Panc1 (cell line): ENCODE measurements at places on chromosomes 3 and 15. TPM values are rescaled to one million over a fixed set of nuclear protein-coding genes. Genes with fewer than 3 reads are reported as not detected.

DNA sequence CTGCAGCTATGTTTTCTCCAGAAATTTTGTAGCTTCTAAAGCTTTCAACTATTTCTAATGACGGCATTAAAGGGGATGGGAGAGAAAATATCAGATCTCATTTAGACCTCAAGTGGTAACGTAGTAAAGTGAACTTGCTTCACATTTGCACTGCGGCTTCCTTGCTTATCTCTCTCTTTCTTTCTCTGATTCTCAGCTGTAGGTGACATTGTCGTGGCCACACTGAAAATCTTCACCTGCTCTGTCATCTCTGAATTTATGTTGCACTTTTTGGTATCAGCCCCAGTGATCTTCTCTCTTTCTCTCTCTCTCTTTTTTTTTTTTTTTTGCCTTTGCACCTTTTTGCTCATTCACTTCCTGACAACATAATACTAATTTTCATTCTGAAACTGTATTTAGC lies 254.1 kb upstream of the SATB1 start:
- no peak overlapping the region for H3K4me3 ChIP-seq
- no peak overlapping the region for H3K27ac ChIP-seq
- no peak for DNase-seq

DNA sequence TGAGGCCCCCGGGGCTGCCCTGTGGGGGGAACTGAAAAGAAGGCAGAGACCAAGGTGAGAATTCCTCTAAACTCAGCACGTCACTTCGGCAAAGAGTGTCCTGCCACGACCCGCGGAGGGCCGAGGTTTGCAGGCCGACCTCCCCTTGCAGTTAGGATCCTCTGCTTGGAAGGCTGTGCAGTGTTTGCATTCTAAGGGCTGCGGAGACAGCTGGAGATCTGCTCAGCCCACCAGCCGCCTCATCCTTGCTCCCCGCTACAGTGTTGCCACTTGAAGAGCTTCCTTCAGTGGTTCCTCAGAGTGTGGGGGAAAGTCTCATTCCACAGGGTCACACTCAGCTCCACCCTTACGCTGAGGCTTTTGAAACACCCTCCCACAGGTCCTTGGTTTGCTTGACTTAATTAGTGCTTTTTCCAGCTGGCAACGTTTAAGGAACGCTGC lies 10.8 kb downstream of the SLC51A start:
- H3K27ac ChIP-seq, result no peak overlapping the region
- H3K4me1 ChIP-seq, result no peaks in the 10 kb centered on the region

DNA sequence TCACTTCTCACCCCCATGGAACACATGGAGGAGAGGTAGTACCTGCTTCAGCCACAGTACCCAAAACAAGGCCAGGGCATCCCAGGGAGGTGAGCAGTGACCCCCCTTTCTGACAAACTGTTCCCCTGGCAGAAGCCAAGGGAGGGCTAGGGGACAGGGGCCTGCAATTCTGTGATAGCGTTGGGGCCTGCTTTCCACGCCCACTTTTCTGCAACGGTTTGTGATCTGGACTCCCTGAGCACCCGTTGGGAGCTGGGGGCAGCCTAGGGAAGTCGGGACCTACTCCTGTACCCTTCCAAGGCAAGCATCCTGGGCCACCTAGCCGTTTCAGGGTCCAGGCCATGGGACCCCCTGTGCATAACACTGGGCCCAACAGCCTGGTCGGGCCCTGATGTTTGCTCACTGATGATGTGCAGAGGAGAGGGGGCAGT lies 996 bp upstream of the DNAJA4 start:
- H3K27me3 ChIP-seq, result no peaks in the 10 kb centered on the region
- no peak overlapping the region for H3K4me3 ChIP-seq
- DNase-seq, result no peak
- no peaks in the 10 kb centered on the region for H3K36me3 ChIP-seq
- no peak overlapping the region; the same call in 1 of the 2 replicates for H3K27ac ChIP-seq

- peaks cover 4% of the 10 kb centered on the region; the same call in 1 of the 2 replicates for H3K4me1 ChIP-seq
- H3K4me3 ChIP-seq, result no peak overlapping the region
- no peaks in the 10 kb centered on the region for H3K36me3 ChIP-seq
- no peaks in the 10 kb centered on the region for H3K27me3 ChIP-seq
Observed at GRCh38 chr3:194468086-194468485, 18.7 kb downstream of the ATP13A3 start.

- no peaks in the 10 kb centered on the region for H3K27me3 ChIP-seq
- DNase-seq, result no peak
- H3K36me3 ChIP-seq, result no peaks in the 10 kb centered on the region
- no peak within 1 kb of the TSS for H3K27ac ChIP-seq
Observed at GRCh38 chr3:121660356-121661171, at the start of gene HCLS1. TSS of gene HCLS1 (minus strand) at chr3:121660903. CDS start at chr3:121658347, 2,556 bp downstream.

Gene SLC22A13
- total RNA-seq, result 0.33 TPM

- H3K4me3 ChIP-seq, result no peak overlapping the region
- DNase-seq, result no peak
- H3K4me1 ChIP-seq, result no peaks in the 10 kb centered on the region
Observed at GRCh38 chr3:114498539-114499370, 204.9 kb downstream of the TIGIT start.

Gene FBXO40
- not detected for total RNA-seq

Gene CHRNA7
- 3.3 TPM for total RNA-seq

Gene IQCF5
- total RNA-seq, result not detected

Gene RPLP1
- total RNA-seq, result 2,076 TPM

Gene MCTP2
- total RNA-seq, result 0.15 TPM

Gene BFSP2
- total RNA-seq, result 0.67 TPM

- H3K36me3 ChIP-seq, result no peaks in the 10 kb centered on the region
- H3K27ac ChIP-seq, result no peak overlapping the region
- H3K27me3 ChIP-seq, result no peaks in the 10 kb centered on the region
- H3K4me1 ChIP-seq, result no peaks in the 10 kb centered on the region
- DNase-seq, result no peak
Observed at GRCh38 chr3:126313166-126313565, 44.0 kb downstream of the KLF15 start.

Gene PRICKLE2
- total RNA-seq, result 0.26 TPM

DNA sequence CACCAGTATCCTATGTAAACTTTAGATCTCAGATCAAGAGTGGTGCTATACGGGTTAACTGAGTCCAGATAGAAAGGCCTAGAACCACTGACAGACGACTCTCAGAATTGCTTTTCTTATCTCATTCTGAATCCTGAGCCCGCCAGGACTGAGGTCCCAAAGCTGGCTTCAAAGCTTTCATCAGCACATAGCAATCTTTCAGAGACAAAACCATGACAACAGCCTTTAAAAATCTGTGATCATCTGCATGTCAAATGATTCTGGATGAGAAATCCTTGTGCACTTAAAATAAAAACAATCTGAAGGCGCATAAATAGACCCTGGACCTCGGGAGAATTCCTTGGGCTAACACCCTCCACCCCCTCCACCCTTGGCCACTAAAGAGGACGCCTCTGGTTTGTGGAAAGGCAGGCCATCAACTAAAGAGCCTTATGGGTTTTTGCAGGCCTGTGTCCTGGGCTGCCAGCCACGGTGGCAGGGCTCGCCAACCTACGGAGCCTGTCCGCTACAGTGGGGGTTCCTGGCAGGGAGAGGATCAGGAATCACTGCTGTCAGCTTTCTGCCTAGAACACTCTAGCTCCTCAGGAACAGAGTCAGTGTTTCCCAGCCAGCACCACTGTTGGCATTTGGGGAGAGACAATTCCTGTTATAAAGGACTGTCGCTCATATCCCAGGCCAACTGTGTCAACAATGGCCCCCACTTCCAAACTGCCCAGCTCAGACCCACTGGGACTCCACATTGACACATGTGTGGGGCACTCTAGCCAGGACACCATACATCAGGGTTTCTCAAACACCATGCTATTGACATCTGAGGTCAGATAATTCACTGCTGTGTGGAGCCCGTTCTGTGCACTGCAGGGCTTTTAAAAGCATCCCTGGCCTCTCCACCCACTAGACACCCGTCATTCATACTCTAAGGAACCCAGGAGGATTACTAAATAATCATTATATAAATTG lies 20.2 kb downstream of the TLE3 start:
- H3K4me3 ChIP-seq, result no peak overlapping the region
- peaks cover 9% of the 10 kb centered on the region; the same call in 1 of the 2 replicates for H3K4me1 ChIP-seq
- H3K27ac ChIP-seq, result no peak overlapping the region
- DNase-seq, result no peak

Gene FBXW12
- total RNA-seq, result not detected

Gene SLC22A14
- 0.13 TPM for total RNA-seq

DNA sequence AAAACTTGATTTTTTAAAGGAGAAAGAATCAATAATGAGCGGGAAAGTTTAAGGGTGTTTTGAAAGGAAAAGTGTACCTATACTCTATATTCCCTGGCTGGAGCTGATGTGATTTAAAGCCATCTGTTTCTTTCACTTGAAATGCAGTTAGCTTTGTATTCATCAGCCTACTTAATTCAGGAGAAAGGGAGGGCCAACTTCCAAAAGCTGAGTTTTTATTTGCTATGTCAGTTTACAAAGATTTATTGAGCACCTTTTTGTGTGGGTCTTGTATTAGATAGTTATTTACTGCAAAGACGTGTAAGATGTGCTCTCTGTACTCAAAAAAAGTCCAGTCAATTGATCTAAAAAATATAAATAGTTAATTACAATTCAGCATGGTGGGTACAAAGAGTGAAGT lies 176.2 kb upstream of the GOLIM4 start:
- H3K27me3 ChIP-seq, result no peaks in the 10 kb centered on the region
- DNase-seq, result no peak
- no peaks in the 10 kb centered on the region for H3K4me1 ChIP-seq
- H3K4me3 ChIP-seq, result no peak overlapping the region
- no peaks in the 10 kb centered on the region for H3K36me3 ChIP-seq

Gene RAB6B
- total RNA-seq, result 49.2 TPM

DNA sequence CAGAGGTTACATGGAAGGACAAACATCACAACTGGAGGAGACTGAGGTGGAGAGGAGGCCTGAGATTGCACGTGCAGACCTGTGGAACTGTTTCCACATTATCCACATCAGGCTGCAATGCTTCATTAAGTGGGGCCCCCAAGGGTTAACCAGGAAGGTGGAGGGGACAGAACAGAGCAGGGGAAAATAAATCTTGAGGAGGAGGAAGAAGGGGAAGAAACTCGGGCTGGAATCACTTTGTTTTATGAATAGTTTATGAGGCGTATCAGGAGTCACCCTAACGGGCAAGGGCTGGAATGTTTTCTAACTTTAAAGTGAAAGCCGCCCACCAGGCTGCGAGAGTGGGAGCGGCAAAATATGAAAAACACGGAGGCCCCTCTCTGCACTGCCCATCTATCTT lies 154.9 kb downstream of the WNT5A start:
- H3K4me1 ChIP-seq, result no peaks in the 10 kb centered on the region
- no peak for DNase-seq
- no peaks in the 10 kb centered on the region for H3K27me3 ChIP-seq
- no peak overlapping the region for H3K27ac ChIP-seq

- no peaks in the 10 kb centered on the region for H3K27me3 ChIP-seq
- H3K4me1 ChIP-seq, result peaks cover 18% of the 10 kb centered on the region
- H3K27ac ChIP-seq, result peak overlapping the region; percentile 55; the same call in 1 of the 2 replicates
- H3K4me3 ChIP-seq, result no peak overlapping the region
- H3K36me3 ChIP-seq, result no peaks in the 10 kb centered on the region
Observed at GRCh38 chr3:139122221-139122581, 77.5 kb upstream of the PRR23C start.

DNA sequence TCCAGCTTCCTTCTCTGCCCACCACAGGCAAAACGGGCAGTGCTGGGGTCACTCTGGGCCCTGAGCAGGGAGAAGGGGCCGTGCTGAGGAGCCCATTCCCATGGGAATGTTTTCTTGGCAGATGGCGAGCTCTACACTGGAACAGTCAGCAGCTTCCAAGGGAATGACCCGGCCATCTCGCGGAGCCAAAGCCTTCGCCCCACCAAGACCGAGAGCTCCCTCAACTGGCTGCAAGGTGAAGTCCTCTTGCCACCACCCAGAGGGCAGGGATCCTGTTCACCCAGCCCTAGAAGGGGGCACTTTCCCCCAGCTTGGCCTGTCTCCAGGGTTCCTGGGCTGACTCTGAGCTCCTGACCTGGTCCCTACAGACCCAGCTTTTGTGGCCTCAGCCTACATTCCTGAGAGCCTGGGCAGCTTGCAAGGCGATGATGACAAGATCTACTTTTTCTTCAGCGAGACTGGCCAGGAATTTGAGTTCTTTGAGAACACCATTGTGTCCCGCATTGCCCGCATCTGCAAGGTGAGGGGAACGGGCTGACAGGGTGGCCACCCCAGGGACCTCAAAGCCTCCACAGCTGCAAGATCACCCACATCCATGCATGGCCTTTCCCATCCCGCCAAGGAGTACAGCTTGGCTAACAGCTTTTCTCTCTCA lies 12.4 kb downstream of the CIB1 start:
- H3K27ac ChIP-seq, result peak overlapping the region; percentile 99
- peaks cover 96% of the 10 kb centered on the region for H3K4me1 ChIP-seq
- H3K36me3 ChIP-seq, result peaks cover 34% of the 10 kb centered on the region
- H3K4me3 ChIP-seq, result no peak overlapping the region

GRCh38 chr3:106276755-106277612 lies 408.2 kb upstream of the CBLB start:
- no peaks in the 10 kb centered on the region for H3K27me3 ChIP-seq
- H3K36me3 ChIP-seq, result no peaks in the 10 kb centered on the region; the same call in 1 of the 2 replicates
- H3K4me1 ChIP-seq, result no peaks in the 10 kb centered on the region
- no peak overlapping the region for H3K27ac ChIP-seq
- DNase-seq, result no peak

DNA sequence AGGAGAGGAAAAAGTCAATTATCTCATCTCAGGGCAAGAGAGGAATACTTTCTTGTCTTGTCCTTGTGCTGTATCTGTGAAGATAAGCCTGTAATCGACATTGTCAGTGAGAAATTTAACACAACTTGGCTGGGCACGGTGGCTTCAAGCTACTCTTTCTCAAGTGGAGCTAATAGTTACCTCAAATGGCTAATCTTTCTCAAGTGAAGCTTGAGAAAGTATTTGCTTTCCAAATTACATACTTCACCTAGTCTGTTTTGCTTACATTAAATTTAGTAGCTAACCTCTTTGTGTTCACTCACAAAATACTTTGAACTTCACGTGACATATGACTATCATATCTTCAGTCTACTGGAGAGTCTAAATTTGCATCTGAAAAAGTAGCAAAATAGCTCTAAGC lies 48.3 kb upstream of the B3GALNT1 start:
- H3K4me1 ChIP-seq, result no peaks in the 10 kb centered on the region
- H3K36me3 ChIP-seq, result no peaks in the 10 kb centered on the region
- no peak overlapping the region for H3K27ac ChIP-seq
- no peaks in the 10 kb centered on the region for H3K27me3 ChIP-seq
- H3K4me3 ChIP-seq, result no peak overlapping the region
- DNase-seq, result no peak

Gene CYP1A2
- total RNA-seq, result not detected

Gene CKMT1B
- total RNA-seq, result 2.4 TPM

DNA sequence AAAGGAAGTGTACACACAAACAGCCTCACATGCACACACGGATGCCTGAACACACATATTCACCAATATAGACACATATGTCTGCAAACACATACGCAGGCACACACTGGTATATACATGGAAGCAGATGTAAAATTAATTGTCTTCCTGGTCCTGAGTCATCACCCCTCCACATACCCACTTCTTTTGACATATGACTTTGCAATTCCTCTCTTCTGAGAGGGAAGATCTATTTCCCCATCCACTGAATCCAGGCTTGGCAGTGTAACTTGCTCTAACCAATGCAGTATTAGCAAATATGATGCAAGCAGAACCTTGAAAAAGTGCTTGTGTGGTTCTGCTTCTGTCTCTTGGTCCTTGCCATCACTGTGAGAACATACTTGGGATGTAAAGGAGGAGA lies 76.8 kb upstream of the HRH1 start:
- no peak overlapping the region for H3K4me3 ChIP-seq
- no peak for DNase-seq
- no peaks in the 10 kb centered on the region for H3K36me3 ChIP-seq

- H3K4me3 ChIP-seq, result no peak overlapping the region
- H3K4me1 ChIP-seq, result no peaks in the 10 kb centered on the region
Observed at GRCh38 chr3:64138656-64139375, 86.5 kb downstream of the PRICKLE2 start.

Gene NPAP1
- not detected for total RNA-seq

GRCh38 chr15:40771242-40771641 lies 1.5 kb downstream of the C15orf62 start:
- H3K4me1 ChIP-seq, result peaks cover 24% of the 10 kb centered on the region
- H3K4me3 ChIP-seq, result no peak overlapping the region
- H3K27me3 ChIP-seq, result no peaks in the 10 kb centered on the region
- no peak overlapping the region for H3K27ac ChIP-seq
- H3K36me3 ChIP-seq, result no peaks in the 10 kb centered on the region
